ENCODE measurements at places on chromosomes 1 and 21.

GRCh38 chr1:117568999-117569398 lies 36.8 kb upstream of the TENT5C start:
- DNase-seq: no peak

DNA sequence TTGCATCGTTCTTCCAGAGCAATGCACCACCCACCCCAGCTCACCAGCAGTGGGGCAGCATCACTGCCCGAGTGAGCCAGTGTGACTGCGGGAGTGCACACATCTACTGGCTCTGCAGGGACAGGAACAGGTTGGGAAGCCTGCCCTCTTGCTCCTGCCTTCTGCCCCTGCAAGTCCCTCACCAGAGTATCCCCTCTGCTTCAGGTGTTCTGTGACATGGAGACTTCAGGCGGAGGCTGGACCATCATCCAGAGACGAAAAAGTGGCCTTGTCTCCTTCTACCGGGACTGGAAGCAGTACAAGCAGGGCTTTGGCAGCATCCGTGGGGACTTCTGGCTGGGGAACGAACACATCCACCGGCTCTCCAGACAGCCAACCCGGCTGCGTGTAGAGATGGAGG lies 4.2 kb downstream of the ANGPTL7 start:
- DNase-seq: no peak

DNA sequence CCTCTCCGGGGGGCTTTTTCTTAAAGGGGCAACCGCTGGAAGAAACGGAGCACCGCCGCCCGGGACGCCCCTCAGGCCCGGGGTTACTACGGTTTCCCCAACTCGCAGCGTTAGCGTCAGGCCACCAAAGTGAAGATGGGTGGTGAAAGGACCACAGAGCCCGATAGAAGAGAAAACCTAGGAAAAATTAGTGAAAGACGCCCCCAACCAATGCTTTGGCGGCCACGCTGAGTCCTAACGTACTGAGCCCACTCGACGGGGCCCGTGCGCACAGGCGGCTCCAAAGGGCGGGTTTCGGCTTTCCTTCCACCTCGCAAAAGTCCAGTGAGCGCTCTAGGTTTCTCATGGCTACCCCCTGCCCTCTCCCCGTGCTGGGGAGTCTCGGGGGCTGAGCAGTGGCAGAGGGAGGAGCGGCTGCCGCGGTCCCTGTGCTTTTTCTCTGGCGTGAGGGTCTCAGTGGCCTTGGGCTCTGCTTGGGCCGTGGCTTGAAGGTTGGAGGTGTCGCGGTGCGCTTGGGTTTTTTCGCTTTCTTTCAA lies 12.2 kb upstream of the SPEN start:
- DNase-seq: no peak

- DNase-seq: no peak
These were observed 43.2 kb downstream of the HHAT start for GRCh38 chr1:210371916-210372315.

DNA sequence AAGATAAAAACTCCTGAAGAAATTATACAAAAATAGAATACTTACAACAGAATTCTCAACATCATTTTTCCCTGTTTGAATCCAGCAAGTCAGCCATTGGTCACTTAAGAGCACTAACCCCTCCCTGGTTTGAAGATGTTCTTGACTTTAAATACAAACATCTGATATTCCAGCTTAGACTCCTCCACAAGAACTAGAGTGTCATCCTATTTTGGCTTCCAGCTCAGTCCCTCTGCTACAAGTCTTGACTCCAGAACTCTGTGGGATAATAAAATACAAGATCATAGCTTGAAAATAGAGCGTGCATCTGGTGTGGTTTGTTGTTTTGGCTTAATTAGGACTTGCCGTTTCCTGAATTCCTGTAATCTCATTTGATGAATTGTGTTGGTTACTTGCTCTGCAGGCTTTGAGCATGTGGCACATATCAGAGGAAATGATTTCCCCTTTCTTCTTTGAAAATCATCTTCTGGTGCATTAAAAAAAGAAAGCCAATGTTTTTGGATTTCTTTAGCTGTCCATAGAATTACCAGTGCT lies 63.7 kb upstream of the DPT start:
- no peak for DNase-seq

DNA sequence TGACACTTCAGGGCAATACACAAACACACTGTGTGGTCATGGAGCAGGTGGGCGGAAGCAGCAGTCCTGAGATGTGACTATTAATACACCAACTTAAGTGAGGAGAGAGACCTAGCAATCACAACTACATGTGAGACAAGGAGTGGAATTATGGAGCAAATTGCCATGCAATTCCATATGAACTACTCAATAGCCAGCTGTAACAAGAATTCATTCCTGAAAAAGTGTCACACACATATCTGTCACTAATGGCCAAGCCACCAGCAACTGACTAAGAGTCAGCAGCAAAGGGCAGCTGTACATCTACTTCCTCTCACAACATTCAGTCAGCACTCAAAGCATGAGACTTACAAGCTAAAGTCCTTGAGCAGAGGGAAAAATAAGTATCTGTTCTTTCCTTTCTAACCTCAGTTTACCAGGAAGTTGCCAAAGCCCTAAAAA lies 46.2 kb downstream of the GPR3 start:
- DNase-seq: no peak
